ENCODE measurements at places on chromosomes 4 and X.

GRCh38 chr4:184588893-184589292 lies 60.4 kb downstream of the CASP3 start:
- DNase-seq, result no peak

GRCh38 chr4:40038977-40039376 lies 17.7 kb upstream of the N4BP2 start:
- no peak for DNase-seq

GRCh38 chr4:8735236-8736089 lies 136.2 kb downstream of the HMX1 start:
- peak; percentile 82 for DNase-seq

- no peak for DNase-seq
Measured at GRCh38 chr4:142840516-142841123, 5.5 kb downstream of the INPP4B start.

DNA sequence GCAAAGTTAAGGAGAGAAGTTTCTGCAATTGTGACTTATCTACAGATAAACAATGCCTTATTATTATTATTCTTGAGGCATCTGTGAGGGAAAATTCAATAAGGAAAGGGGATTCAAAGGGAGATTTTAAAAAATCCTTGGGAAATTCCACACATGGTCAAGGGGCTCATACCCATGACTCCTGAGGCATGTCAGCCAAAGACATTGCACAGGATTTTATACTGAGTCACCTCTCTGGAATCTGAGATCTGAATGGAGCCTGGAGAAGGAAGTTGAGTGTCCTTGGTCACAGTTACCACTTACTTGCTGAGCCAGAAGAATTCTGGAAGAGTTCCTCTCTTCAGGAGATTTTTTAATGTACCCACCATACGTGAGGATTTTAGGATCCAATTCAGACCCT lies 14.4 kb upstream of the CXCL8 start:
- no peak for DNase-seq

GRCh38 chrX:150790021-150790420 lies 96.8 kb downstream of the MTMR1 start:
- no peak for DNase-seq

Data from vagina (tissue), 2 donors.